ENCODE measurements at places on chromosomes 2 and 18.

DNA sequence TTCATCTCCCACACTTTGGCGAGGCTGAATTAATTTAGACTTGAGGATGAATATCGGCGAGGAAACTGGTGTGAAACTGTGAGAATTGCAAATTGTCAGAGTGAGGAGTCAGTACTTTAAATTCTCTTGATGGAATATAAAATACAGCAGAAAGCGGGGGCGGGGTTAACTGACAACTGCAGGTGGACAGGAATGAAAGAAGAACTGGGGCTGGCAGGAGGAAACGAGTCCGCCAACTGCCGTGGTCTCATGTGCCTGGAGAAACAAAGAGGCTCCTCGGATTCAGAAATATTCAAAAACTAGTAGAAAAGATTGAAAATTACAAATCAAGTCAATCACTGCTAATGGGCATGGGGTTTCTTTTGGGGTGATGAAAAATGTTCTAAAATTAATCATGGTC is 44.3 kb downstream of the MOGAT1 start:
- no peak overlapping the region for H3K4me3 ChIP-seq
- H3K4me1 ChIP-seq, result no peaks in the 10 kb centered on the region
- H3K36me3 ChIP-seq, result no peaks in the 10 kb centered on the region
- H3K27me3 ChIP-seq, result no peaks in the 10 kb centered on the region
- no peak overlapping the region for H3K27ac ChIP-seq
- no peak for DNase-seq

- no peaks in the 10 kb centered on the region for H3K27me3 ChIP-seq
- H3K4me1 ChIP-seq, result no peaks in the 10 kb centered on the region
- H3K4me3 ChIP-seq, result no peak overlapping the region
- H3K27ac ChIP-seq, result no peak overlapping the region
Observed at GRCh38 chr2:208999911-209000310, 423.9 kb upstream of the MAP2 start.

DNA sequence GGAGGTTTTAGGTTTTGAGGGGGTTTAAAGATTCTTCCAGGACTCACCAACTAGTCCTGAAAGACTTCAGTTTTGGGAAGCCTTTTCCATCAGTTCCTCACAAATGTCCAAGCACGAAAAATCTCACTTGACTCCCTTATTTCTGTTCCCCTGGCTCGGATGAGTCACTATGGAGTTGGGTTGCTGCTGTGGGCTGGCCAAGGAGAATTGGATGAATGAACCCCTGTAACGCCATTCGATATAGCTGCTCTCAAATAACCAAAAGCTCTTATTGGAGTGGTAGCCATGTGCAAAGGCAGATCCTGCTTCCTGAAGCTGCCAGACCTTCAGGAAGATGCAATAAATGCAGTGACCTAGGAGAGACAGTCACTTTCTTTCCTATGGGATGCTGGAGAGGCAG is 417.0 kb downstream of the ZNF521 start:
- H3K4me1 ChIP-seq, result peaks cover 5% of the 10 kb centered on the region
- no peaks in the 10 kb centered on the region for H3K36me3 ChIP-seq
- DNase-seq, result no peak

DNA sequence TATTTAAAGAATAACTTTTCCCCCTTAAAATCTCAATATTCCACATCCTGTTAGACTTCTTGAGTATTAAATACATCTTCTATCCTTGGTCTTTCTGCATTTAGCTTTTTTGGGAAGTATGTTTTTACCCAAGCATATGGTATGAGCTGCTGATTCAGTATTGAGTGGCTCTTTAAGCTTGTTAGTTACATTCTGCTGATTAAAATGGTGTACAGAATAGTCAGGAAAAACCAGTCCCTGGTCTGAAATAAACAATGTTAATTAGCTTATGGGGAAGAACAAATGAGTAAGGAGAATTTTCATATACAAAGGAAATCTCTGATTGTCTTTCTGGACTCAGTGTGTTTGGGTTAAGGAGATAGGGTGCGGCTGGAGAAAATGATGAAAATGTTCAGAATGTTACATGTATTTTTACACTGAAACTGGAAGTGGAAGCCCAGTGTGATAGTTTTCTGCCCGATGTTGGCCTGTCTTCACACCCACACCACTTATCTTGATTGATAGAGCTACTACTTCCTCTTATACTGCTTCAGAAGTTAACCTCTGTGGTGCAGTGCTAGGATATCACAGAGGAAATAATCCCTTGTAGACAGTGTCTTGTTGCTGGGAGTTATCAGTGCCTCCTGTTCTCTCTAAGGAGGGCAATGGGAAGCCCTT is 84.0 kb downstream of the MSH2 start:
- no peak for DNase-seq
- no peaks in the 10 kb centered on the region for H3K27me3 ChIP-seq
- H3K27ac ChIP-seq, result no peak overlapping the region
- H3K4me3 ChIP-seq, result no peak overlapping the region
- peaks cover 62% of the 10 kb centered on the region for H3K36me3 ChIP-seq

DNA sequence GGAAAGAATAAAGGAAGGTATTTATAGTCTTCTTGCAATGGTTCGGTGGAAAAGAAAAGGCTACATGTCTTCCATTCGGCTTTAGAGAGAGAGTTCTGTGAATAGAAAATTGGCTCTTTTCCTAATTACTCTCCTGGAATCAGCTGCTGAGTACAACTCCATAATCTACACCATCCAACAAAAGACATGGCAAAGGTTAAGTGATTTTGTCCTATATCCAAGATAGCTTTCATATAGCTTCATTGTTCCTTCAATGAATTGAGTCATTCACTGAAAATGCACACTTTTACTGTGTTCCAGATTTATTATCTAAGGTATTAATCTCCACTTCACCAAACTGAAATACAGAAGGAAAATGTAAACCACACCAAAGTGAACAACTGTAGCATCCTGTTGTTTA is 514.5 kb downstream of the LRRTM4 start:
- H3K4me1 ChIP-seq, result peaks cover 8% of the 10 kb centered on the region
- no peak overlapping the region for H3K4me3 ChIP-seq
- H3K27me3 ChIP-seq, result no peaks in the 10 kb centered on the region
- H3K27ac ChIP-seq, result peak overlapping the region; percentile 47
- H3K36me3 ChIP-seq, result no peaks in the 10 kb centered on the region

GRCh38 chr2:15383695-15384350 is 177.3 kb downstream of the NBAS start:
- peaks cover 4% of the 10 kb centered on the region for H3K36me3 ChIP-seq
- no peaks in the 10 kb centered on the region for H3K27me3 ChIP-seq
- DNase-seq, result no peak
- H3K4me3 ChIP-seq, result no peak overlapping the region
- no peaks in the 10 kb centered on the region for H3K4me1 ChIP-seq

DNA sequence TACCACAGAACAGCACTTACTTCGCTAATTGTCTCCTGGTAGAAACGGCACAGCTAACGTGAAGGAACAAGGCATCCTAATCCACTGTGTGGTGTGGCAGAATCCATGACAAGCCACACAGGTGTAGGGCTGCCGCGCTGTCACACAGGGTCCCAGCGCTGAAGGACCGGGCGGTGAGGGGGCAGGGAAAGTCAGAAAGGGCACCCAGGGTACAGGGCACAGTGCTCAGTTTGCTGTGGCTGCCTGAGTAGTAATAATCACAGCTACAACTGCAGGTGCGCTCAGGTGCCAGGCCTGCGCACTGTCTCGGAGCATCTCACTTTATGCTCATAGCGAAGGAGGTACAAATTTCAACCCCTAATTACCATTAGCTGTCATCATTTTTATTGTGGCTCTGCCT is 55.2 kb upstream of the CAB39 start:
- H3K4me3 ChIP-seq, result peak overlapping the region; percentile 3
- peaks cover 84% of the 10 kb centered on the region for H3K27me3 ChIP-seq
- H3K36me3 ChIP-seq, result no peaks in the 10 kb centered on the region
- H3K4me1 ChIP-seq, result no peaks in the 10 kb centered on the region
- no peak for DNase-seq

- no peak overlapping the region for H3K4me3 ChIP-seq
- no peaks in the 10 kb centered on the region for H3K27me3 ChIP-seq
- H3K36me3 ChIP-seq, result no peaks in the 10 kb centered on the region
- H3K4me1 ChIP-seq, result peaks cover 5% of the 10 kb centered on the region
- no peak for DNase-seq
Observed at GRCh38 chr2:9140645-9141044, 66.0 kb upstream of the ASAP2 start.

DNA sequence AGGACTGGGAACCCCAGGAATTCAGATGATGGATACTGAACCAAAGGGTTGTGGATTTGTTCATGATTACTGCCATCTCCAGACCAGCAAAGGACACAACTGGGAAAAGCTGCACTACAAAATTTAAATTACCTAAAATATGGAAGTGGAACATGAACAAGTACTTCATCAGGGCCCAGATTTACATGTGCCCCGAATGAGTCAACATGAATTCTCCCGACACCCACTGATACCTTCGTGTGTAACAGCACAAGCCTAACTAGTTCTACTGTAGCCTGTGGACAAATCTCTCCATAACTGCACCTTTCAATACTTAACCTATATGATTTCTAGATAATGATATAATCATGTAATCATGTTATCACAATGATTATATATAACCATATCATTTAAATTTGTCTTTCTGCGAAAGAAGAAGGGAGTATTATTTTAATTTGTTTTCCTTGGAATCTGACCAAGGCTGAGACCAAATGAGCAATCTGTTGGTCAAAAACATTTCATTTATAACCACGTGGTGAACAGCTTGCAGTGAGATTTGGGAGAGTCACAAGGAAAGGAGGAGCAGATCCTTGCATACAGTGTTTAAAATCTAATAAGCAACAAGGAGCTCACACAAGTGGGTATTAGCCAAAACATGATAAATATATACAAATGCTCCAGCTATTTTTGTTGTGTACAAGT is 70.5 kb downstream of the CACNB4 start:
- H3K4me1 ChIP-seq, result no peaks in the 10 kb centered on the region
- H3K4me3 ChIP-seq, result no peak overlapping the region
- H3K27ac ChIP-seq, result no peak overlapping the region
- peaks cover 4% of the 10 kb centered on the region for H3K27me3 ChIP-seq
- no peaks in the 10 kb centered on the region for H3K36me3 ChIP-seq

DNA sequence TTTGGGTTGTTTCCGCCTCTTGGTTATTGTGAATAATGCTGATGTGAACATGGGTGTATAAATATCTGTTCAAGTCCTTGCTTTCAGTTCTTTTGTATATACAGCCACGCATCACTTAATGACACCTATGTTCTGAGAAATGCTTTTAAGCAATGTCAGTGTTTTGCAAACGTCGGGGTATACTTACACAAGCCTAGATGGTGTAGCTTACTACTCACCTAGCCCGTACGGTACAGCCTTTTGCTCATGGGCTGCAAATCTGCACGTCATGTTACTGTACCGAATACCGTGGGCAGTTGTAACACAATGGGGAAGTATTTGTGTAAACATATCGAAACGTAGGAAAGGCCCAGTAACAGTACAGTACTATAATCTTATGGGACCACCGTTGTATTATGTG is 12.4 kb downstream of the RALB start:
- no peak overlapping the region for H3K27ac ChIP-seq
- DNase-seq, result no peak
- H3K4me1 ChIP-seq, result no peaks in the 10 kb centered on the region
- H3K4me3 ChIP-seq, result no peak overlapping the region
- H3K27me3 ChIP-seq, result no peaks in the 10 kb centered on the region

- H3K4me3 ChIP-seq, result no peak overlapping the region
- H3K4me1 ChIP-seq, result no peaks in the 10 kb centered on the region
- H3K36me3 ChIP-seq, result no peaks in the 10 kb centered on the region
- peaks cover 2% of the 10 kb centered on the region for H3K27me3 ChIP-seq
- no peak overlapping the region for H3K27ac ChIP-seq
Observed at GRCh38 chr18:60082282-60082681, 182.5 kb downstream of the PMAIP1 start.

DNA sequence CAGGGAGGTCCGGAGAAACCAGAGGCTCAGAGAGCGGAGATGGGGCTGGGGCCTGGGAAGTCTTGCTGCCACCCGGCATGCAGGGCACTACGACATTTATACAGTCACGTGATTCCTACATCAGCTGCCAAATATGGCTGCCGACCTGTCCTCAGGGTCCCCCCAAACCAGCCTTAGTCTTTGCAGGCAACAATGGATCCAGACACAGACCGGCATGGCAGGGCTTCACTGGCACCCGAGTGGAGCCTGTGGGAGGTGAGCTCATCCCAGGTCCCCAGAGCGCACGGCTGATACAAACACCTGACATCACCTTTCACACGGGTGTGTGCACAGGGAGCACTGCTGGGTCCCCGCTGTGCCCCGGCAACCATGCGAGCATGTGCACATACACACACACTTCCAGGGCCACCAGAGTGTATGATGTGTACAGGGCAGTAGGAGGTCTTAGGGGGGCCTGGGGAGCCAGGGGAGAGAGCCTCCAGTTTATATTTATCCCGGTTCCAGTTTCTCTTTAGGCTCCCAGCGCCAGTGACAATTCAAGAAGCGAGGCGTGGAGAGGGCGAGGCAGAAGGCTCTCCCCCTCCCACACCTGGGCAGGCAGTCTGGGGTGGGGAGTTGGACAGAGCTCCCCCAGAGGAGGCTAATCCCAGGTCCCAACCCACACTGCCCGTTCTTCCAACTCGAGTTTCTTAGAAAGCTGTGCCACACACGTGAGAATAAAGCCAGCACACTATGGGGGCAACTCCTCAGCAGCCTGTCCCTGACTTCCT is 2.7 kb downstream of the SEMA4C start:
- H3K36me3 ChIP-seq, result peaks cover 48% of the 10 kb centered on the region
- no peak for DNase-seq
- peak overlapping the region; percentile 93 for H3K4me3 ChIP-seq
- H3K4me1 ChIP-seq, result peaks cover 9% of the 10 kb centered on the region
- H3K27ac ChIP-seq, result no peak overlapping the region

- no peak overlapping the region for H3K4me3 ChIP-seq
- no peak overlapping the region for H3K27ac ChIP-seq
- no peak for DNase-seq
- H3K4me1 ChIP-seq, result peaks cover 2% of the 10 kb centered on the region
- peaks cover 3% of the 10 kb centered on the region for H3K36me3 ChIP-seq
Observed at GRCh38 chr2:241373446-241373845, 17.4 kb downstream of the FARP2 start.

GRCh38 chr2:234300391-234300925 is 196.4 kb downstream of the ARL4C start:
- no peaks in the 10 kb centered on the region for H3K27me3 ChIP-seq
- no peak for DNase-seq
- H3K4me3 ChIP-seq, result no peak overlapping the region
- H3K27ac ChIP-seq, result no peak overlapping the region
